ENCODE measurements at places on chromosomes 12 and 14.
A peak's percentile ranks its signal among the peaks of the same experiment; 100 is the strongest.

- peak; percentile 51 for DNase-seq
Observed at GRCh38 chr12:113591480-113591974, 119.9 kb upstream of the LHX5 start.

- no peak for DNase-seq
Observed at GRCh38 chr14:22821193-22822015, 6.2 kb upstream of the SLC7A7 start.

- DNase-seq, result no peak
Observed at GRCh38 chr12:9095322-9095721, 20.4 kb downstream of the A2M start.

DNA sequence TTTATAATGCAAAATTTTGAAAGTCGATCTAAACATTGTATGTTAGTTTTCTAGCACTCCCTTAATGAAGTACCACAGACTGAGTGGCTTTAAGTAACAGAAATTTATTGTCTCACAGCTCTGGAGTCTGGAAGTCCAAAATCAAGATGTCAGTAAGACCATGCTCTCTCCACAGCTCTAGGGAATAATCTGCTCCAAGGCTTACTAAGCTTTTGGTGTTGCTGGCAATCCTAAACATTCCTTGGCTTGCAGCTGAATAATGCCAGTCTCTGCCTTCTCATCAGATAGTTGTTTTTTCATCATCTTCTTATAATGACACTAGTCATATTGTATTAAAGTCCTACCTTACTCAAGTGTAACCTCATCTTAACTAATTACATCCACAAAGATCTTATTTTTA lies 102.2 kb downstream of the RASSF9 start:
- no peak for DNase-seq

DNA sequence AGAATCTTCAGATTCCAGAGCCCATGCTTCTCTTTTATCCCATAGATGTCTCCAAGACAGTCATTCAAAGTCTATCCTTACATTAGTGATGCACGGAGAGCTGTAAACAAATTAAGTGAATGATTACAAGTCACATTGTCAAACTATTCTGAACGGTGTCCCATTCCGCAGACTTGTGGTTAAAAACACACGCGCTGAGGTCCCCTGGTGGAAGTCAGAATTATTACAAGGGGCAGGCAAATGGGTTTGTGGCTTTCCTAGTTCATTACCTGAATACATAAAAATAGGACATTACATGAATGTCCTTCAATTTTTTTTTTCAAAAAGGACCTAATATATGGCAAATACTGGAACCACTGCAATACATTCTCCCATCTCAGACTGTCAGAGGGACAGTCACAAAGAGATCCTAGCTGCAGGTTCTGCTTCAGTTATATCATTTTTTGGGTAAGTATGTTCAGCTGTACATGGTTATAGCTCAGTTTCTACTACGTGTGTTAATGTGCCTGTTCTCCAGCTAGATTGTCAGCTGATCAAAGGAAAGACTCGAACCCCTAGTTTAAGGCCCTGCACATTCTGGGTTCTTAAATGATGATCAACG lies 53.1 kb upstream of the STON2 start:
- DNase-seq, result peak; percentile 69

GRCh38 chr12:88893801-88894200 lies 313.5 kb upstream of the KITLG start:
- no peak for DNase-seq

GRCh38 chr12:93757792-93758694 lies 80.9 kb downstream of the CRADD start:
- DNase-seq, result no peak

- no peak for DNase-seq
Observed at GRCh38 chr12:86721713-86722397, 465.7 kb upstream of the MGAT4C start.

DNA sequence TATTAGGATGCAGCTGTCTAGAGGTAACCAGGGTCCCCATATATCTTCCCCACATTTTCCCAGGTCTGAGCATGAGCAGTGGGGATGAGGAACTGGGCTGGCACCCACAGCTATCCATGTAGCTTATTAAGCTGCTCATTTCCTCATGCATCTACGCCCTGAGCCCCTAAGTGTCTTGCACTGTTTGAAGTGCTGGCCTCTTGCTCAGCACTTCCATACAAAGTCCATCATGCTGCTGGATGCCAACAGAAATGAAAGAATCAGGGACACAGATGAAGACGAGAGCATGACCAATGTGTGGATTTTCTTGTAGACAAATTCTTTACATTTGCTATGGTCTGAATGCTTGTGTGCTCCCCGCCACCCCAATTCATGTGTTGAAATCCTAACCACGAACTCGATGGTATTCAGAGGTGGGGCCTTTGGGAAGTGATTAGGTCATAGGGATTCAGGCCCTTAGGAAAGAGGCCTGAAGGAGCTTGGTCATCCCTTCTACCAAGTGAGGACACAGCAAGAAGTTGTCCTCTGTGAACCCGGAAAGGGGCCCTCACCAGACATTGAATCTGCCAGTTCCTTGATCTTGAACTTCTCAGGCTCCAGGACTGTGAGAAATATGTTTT lies 54.5 kb downstream of the C12orf75 start:
- no peak for DNase-seq

DNA sequence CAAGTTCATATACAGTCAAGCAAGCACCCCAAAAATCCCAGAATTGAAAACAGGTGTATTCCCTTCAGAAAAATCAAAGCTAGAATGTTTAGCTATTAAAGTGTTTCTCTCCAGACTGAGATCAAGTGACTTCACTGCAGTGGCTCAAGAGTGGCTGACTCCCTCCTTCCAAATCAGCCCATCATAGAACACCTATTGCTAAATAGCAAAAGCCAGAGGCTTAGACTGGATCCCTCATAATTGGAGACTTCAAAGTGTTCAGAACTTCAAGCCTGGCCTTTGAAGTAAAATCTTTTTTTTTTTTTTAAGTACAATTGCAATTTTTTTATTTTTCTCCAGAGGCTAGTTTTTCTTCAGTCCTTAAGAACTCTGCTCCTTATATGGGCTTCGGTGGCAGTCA lies 50.0 kb upstream of the CERS5 start:
- DNase-seq, result no peak

DNA sequence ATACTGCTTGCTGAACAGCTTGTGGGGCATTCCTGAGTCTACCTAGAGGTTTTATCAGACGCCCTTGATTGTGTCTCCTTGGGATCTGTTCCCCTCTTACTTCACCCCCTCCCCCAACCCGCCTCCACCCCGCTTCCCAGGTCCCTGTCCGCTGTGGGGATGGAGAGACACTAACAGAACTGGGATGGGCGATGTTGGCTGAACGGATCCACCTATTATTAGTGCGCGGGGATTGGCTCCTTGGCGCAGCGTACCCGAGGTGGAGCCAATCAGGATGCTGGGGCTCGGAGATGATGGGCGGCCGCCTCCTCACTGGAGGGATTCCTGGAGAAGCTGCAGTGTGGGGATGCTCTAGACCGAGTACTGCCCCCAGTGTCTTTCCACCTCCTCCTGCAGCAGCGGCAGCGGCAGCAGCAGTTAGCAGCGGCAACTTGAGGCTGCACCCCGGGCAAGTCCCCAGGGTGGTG lies at the start of gene SYT1:
Gene SYT1 (plus strand): TSS at position 372 of the 467 bp plus-strand sequence.
- no peak for DNase-seq

DNA sequence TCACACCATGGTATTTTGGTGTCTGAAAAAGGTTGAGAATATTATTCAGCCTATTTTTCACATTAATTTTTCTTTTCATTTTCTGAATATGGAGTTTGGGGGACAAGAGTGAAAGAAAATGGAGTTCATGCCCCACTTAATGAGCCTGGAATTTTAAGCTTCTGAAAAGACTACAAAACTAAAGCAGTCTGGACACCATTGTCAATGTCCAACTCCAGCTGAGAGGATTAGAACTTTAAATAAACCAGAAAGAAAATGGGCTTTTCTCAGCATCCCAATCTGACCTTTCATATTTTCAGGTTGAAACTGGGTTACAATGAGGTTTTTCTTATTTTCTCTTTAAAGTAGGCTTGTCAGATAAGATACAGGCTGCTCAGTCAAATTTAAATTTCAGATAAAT lies 207.7 kb downstream of the SLC6A15 start:
- no peak for DNase-seq

DNA sequence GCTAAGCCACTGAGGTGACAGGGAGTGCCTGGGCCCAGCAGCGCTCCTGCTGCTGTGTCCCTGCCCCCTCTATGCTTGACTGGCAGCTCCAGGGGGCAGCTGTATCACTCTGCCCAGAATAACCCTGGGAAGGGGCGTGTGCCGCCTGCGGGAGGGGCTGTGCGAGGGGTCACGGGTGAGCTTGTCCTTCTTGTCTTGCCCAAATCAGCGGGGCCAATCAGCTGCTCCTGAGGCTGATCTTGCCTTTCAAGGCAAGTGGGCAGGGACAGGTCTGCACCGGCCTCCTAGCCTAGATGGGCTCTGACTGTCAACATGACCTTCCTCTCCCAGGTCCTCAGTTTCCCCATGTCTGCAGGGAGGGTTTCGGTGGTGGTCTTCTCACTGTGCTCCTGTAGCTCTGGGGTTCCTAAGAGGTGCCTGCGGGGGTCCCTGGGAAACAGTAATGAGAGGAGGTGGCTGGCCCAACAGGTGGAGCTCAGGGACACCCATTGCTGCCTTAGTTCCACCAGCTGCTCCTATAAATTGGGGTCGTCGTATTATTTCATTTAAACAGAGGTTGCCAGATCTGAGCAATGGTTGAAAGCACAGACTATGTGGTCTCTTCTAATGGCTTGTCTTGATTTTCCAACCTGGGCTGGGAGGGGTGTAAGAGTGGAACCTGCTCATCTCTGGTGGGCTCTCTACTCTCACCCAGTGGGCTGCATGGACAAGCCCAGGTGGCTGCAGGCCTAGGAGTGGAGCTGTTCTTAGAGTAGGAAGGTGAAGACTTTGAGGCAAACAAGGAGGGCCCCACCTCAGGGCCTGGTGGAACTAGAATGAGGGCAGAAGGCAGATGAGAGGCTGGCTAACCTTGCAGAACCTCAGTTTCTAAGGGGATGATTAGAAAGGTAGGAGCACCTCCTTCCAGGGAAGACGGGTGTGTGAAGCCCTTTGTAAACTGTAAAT lies 11.7 kb downstream of the RTL1 start:
- no peak for DNase-seq

DNA sequence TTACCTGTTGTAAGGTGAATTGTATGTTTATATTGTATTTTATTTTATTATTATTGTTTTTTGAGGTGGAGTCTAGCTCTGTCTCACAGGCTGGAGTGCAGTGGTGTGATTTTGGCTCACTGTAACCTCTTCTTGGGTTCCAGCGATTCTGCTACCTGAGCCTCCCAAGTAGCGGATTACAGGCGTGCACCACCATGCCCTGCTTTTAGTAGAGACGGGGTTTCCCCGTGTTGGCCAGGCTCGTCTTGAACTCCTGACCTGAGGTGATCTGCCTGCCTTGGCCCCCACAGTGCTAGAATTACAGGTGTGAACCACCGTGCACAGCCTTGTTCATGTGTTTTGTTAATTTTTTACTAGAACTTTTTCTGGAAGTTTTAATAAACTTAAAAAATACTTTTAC lies 3.8 kb downstream of the ATF7IP start:
- DNase-seq, result peak; percentile 55

DNA sequence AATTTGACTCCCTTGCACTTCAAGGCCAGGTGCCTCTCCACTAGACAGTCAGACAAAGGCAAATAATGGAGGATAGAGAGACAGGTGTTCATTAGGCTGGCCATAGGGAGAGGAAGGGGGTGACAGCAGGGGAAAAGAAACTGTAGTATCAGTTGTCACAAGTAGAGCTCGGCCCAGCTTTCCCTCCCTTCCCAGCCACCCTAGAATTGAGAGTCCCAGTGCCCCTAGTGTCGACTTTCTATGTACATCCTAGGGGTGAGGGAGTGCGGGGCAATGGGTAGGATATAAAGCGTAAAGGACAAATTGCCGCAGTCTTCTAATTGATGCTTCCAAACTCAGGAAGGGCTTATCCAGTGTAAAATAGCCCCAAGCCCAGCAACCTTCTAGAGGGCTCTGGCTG lies 39.0 kb downstream of the BAZ2A start:
- DNase-seq, result no peak

GRCh38 chr14:77243853-77244252 lies 27.2 kb downstream of the NGB start:
- DNase-seq, result no peak

DNA sequence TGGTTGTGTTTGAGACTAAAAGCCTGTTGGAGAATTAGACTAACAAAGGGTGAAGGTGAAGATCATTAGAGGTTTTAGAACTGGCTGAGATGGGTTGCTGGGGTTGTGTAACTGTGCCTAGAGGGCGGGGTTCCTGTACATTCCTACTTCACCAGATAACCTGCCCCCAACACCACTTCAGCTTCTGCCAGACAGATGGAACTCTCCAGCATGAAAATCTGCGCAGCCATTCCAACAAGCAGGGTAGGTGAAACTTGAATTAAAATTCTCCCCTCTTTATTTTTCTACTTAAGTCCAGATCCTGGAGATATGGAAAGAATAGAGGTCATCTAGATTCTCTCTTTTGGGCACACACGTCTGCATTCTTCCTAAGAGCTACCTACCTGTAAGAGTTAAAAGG lies 6.0 kb downstream of the FOXG1 start:
- no peak for DNase-seq

DNA sequence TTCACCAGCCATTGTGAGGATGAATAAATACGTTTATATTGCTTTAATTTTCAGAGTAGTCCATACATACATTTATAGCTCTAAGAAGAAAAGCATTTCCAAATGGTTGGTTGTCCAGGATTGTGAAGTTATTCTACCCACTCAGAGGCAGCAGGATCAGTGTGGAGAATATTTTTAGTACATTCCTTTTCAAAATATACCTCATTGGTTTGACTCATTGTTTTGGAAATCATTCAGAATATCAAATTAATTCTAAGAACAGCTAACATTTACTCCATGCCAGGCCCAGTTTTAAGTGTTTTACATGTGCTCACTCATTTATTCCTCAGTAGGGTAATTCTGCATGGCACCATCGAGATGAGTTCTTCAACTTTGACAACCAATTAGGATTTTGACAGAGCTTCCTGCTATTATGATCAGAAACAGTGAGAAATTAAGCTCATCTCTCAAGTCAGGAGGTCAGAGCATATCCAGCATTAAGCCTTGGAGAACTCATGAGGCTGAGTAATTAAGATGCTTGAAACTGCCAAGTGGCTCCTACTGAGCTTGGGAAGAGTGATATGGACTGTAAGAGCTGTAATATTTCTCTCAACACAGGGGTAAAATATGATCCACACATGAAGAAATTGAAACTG lies 153.3 kb upstream of the CLEC14A start:
- no peak for DNase-seq

DNA sequence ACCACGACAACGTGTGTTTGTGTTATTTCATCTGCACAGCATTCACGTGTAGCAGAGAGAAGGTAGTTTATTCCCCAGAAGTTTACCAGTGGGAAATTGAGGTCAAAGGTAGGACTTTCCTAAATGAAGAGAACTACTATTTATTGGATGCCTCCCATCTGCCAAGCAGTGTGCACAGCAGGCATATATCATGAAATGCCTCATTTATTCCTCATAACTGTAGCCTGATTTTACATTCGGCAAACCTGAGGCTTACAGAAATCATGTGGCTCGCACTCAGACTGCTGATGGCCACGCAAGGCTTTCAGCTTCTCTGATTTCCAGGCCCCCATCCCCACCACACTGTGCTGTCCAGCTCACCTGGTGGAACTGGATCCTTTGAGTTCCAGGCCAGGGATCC lies 33.5 kb downstream of the NTF3 start:
- no peak for DNase-seq

GRCh38 chr12:106903241-106903945 lies 52.3 kb upstream of the TMEM263 start:
- DNase-seq, result peak; percentile 84

GRCh38 chr12:23895792-23896218 lies 53.7 kb downstream of the SOX5 start:
- DNase-seq, result no peak

All from activated CD8-positive, alpha-beta memory T cell treated with anti-CD3 and anti-CD28 coated beads, Interleukin-2, amount 10 ng/mL, durations not matched to agents 7 days and 5 days (primary cell).